Activated CD4-positive, alpha-beta T cell treated with anti-CD3 and anti-CD28 coated beads, Interleukin-2, amount 10 ng/mL, durations not matched to agents 7 days and 5 days (primary cell): ENCODE measurements at places on chromosomes 12 and 14. TPM values are rescaled to one million over a fixed set of nuclear protein-coding genes. Genes with fewer than 3 reads are reported as not detected.

GRCh38 chr12:43320281-43320680 lies 231.7 kb downstream of the ADAMTS20 start:
- no peak overlapping the region for H3K27ac ChIP-seq
- no peak for DNase-seq
- H3K4me3 ChIP-seq: no peak overlapping the region
- H3K4me1 ChIP-seq: no peaks in the 10 kb centered on the region
- H3K27me3 ChIP-seq: no peaks in the 10 kb centered on the region

The TMEM119 gene
- total RNA-seq: 1.2 TPM

DNA sequence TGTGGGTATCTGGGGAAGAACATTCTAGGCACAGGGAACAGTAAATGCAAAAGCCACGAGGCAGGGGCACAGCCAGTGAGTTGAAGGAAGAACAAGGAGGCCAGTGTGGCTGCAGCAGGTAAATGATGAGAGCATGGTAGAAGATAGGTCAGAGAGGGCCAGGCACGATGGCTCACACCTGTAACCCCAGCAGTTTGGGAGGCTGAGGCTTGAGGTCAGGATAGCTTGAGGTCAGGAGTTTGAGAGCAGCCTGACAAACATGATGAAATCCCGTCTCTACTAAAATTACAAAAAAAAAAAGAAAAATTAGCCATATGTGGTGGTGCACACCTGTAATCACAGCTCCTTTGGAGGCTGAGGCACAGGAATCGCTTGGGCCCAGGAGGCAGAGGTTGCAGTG lies 86.7 kb upstream of the ESRRB start:
- no peak for DNase-seq
- H3K27me3 ChIP-seq: peaks cover 13% of the 10 kb centered on the region
- no peaks in the 10 kb centered on the region for H3K4me1 ChIP-seq
- no peak overlapping the region for H3K27ac ChIP-seq

The GDF3 gene
- not detected for total RNA-seq

The BCL7A gene
- total RNA-seq: 8.5 TPM

The MYF6 gene
- total RNA-seq: not detected

The SDSL gene
- 3.6 TPM for total RNA-seq

The WNT5B gene
- 0.15 TPM for total RNA-seq

The DHH gene
- not detected for total RNA-seq

The SLC5A8 gene
- not detected for total RNA-seq

- peak overlapping the region; percentile 76 for H3K27ac ChIP-seq
- DNase-seq: peak; percentile 67
- no peaks in the 10 kb centered on the region for H3K27me3 ChIP-seq
- H3K4me3 ChIP-seq: no peak overlapping the region
These were observed 238.9 kb downstream of the CHST11 start for GRCh38 chr12:104695453-104696148.

DNA sequence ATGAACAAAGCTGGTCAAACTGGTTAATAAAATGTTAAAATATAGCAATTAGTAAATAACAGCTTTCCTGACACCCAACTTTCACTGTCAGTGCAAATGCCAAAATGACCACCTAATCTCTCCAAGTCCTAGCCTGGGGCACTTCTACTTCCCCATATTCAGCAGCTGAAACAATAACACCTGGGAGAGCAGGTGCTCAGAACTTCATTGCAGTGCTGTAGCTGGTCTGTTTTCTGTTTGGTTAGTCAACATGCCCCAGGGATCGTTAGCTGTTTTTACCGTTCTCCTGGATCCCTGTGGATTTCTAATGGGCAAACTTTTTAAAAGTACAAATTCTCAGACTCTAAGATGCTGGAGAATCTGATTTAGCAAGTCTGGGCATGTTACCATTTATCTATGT lies 759.7 kb downstream of the GALC start:
- no peaks in the 10 kb centered on the region for H3K27me3 ChIP-seq
- no peaks in the 10 kb centered on the region for H3K36me3 ChIP-seq
- no peak overlapping the region for H3K27ac ChIP-seq
- H3K4me1 ChIP-seq: no peaks in the 10 kb centered on the region
- no peak overlapping the region for H3K4me3 ChIP-seq

DNA sequence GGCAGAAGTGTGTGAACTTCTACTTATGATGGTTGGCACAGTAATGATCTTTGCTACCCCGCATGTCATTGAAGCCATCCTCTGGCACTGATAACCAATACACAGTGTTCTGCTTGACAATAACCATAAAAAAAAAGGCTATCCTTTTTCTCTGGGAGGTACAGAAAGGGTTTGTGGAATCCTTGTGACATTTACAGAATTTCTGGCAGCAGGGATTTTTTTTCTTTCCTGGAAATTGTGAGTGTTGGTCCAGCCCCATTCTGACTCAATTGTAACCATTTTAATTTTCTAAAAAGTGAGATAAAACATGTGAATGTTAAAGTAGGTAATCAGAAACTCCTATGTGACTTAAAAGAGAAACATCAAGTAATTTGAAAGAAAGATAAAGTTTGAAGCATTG lies 943.8 kb downstream of the TMTC2 start:
- no peak overlapping the region for H3K4me3 ChIP-seq
- no peaks in the 10 kb centered on the region for H3K4me1 ChIP-seq
- H3K27ac ChIP-seq: no peak overlapping the region
- H3K36me3 ChIP-seq: no peaks in the 10 kb centered on the region
- H3K27me3 ChIP-seq: no peaks in the 10 kb centered on the region
- no peak for DNase-seq

The SRGAP1 gene
- not detected for total RNA-seq

DNA sequence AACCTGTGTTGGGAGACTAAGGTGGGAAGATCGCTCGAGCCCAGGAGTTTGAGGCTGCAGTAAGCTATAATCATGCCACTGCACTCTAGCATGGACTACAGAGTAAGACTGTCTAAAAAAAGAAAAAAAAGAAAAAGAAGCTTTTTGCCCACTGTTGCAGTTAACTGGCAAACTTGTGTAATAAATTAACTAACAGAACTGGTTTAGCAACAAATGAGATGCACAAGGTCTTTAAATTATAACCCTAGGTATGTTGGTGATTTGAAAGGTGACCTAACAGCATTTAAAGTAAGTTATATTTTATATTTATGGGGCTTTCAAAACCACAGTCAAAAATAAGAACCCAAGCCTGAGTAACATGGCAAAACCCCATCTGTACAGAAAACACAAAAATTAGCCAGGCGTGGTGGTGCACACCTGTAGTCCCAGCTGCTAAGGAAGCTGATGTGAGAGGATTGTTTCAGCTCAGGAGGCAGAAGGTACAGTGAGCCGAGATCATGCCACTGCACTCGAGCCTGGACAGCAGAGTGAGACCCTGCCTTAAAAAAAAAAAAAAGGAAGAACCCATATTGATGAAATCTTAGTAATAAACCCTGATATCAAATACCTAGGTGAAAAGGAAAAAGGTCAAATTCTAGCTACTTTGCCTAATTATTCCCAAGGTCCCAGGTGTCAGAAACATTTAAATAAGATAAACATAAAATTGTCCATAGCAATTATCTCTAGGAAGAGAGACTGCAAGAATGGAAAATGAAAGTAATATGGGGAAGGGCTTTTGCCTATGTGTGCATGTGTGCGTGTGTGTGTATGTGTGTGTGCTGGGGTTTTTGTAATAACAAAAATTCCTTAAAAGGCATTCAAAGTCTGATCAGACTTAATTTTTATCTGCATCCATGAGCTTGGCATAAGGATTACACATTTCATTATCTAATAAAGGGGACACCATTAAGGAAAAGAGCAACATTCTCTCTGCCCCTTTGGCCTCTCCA lies 15.4 kb downstream of the SYNE2 start:
- peaks cover 31% of the 10 kb centered on the region for H3K36me3 ChIP-seq
- DNase-seq: peak; percentile 48
- peak overlapping the region; percentile 81 for H3K27ac ChIP-seq
- H3K4me3 ChIP-seq: peak overlapping the region; percentile 5
- H3K4me1 ChIP-seq: peaks cover 68% of the 10 kb centered on the region

The IFI27 gene
- total RNA-seq: 158 TPM

The RPL10L gene
- total RNA-seq: not detected

DNA sequence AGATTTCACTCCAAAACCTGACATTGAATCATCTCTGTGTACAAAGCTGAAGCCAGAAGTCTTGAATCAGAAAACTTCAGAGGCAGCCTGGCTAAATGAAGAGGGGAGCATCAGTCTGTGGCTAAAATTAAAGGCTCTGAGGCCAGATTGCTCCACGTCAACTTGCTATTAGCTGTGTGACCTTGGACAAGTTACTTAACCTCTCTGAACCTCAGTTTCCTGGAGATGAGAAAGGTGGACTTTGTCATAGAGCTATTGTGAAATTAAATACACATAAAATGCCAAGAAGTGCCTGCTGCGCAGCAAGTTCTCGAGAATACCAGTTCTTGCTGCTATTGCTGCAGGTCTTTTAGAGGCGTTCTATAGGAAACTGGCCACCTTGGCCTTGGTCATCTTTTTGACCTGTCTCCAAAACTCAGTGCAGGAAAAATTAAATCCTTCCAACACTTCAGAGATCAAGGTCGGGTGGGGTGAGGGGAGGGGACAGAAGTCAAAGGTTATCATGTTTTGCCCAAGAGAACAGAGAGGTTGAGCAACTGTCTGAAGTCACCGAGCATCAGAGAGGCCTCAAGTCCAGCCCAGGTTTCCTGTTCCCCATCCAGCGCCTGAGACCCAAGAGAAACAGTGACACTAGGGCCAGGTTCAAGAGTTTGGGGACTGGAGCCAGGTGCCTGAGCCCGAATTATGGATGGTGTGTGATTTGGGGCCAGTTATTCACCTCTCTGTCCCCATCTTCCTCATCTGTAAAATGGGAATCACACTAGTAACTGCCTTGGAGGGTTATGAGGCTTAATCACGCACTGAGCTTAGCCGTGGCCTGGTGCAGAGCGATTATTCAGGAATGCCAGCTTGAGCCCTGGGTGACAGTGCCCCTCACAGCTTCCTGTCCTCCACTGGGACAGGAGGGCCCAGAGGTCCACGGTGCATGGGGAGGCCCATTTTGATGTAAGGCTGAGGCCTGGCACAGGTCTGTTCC lies 1.1 kb downstream of the SERPINA1 start:
- no peaks in the 10 kb centered on the region for H3K27me3 ChIP-seq
- H3K27ac ChIP-seq: no peak overlapping the region
- peaks cover 22% of the 10 kb centered on the region for H3K4me1 ChIP-seq
- DNase-seq: no peak
- H3K4me3 ChIP-seq: no peak overlapping the region

The GSG1 gene
- total RNA-seq: not detected

DNA sequence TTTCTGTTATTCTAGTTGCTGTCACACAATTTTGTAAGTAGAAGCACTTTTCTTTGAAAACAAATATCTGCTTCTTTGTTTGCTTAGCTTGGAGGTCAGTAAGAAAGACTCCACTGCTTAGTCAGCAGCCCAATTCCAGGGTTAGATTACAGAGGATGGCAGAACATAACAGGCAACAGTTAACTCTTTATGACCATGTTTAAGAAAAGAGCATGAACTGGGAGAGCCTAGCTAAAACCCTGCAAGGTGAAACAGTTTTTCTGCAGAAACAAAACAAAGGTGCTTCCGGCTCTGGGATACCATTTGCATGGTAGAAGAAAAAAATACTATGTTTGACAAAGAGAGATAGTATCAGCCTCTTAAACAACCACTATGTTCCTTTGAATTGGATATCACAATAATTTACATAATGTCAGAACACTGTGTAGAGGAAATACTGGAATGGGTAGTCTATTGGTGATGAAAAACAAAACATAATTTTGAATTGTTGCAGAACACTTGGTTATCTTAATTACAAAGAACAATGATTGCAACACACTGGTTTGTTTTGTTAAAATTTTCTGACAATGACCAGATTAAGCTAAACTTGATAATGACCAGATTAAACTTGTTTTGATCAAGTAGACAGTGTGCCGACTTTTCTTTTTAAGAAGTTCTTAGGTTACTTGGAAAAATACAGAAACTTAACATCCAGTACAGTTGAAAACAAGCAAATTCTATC lies 22.4 kb upstream of the PPM1H start:
- H3K4me3 ChIP-seq: no peak overlapping the region
- H3K27me3 ChIP-seq: peaks cover 3% of the 10 kb centered on the region
- H3K4me1 ChIP-seq: no peaks in the 10 kb centered on the region
- no peak overlapping the region for H3K27ac ChIP-seq
- no peaks in the 10 kb centered on the region for H3K36me3 ChIP-seq
- no peak for DNase-seq

The GUCY2C gene
- not detected for total RNA-seq

GRCh38 chr12:64673490-64674169 lies 63.3 kb downstream of the RASSF3 start:
- H3K27ac ChIP-seq: peak overlapping the region; percentile 90
- DNase-seq: no peak
- H3K36me3 ChIP-seq: peaks cover 55% of the 10 kb centered on the region
- H3K27me3 ChIP-seq: no peaks in the 10 kb centered on the region
- peak overlapping the region; percentile 67 for H3K4me3 ChIP-seq

The COA8 gene
- total RNA-seq: 24.7 TPM

DNA sequence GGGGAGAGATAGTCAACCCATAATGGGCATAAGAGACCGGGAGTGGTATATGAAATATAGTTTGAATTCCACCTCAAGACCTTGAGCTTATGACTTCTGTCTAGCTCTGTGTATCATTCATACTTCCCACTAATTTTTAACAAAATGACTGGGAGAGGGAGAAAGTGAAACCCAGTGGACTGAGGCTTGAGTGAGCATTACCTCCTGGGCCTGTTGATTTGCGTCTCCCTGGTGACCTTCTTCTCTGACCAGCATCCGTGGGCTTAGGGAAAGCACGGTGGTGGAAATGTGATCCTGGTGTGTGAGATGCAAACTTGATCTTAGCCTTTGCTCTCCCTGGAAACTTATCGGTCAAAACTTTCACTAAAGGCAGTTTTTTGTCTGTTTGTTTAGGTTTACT lies 207.9 kb upstream of the BCL2L14 start:
- no peak for DNase-seq
- no peak overlapping the region for H3K27ac ChIP-seq
- no peak overlapping the region for H3K4me3 ChIP-seq

- no peak overlapping the region for H3K4me3 ChIP-seq
- no peak overlapping the region for H3K27ac ChIP-seq
- peaks cover under 1% of the 10 kb centered on the region for H3K36me3 ChIP-seq
- peak; percentile 8 for DNase-seq
These were observed 94.2 kb downstream of the HEATR5A start for GRCh38 chr14:31326111-31326510.

GRCh38 chr12:54082397-54082892 lies 28.8 kb downstream of the HOXC4 start:
- H3K4me3 ChIP-seq: peak overlapping the region; percentile 74
- no peaks in the 10 kb centered on the region for H3K36me3 ChIP-seq
- peak overlapping the region; percentile 91 for H3K27ac ChIP-seq
- DNase-seq: peak; percentile 50

DNA sequence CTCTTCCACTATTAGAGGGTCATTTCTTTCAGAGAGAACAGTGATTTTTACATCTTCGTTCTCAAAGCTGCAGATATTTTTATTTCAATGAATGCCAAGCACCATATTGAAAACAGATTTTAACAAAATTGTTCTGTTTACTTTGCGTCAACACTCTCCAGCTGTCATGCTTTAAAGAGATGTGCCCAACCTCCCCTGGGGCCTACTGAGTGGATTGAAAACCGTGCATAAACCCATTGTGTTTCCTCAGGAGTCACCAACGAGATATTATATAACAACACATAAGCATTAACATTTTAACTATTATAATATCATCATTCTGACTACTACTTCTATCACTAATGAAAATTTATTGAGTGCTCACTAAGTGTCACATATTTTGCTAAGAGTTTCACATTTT lies 81.6 kb downstream of the MYF5 start:
- no peak for DNase-seq
- H3K4me1 ChIP-seq: no peaks in the 10 kb centered on the region
- H3K27ac ChIP-seq: no peak overlapping the region
